Foreskin keratinocyte (primary cell): ENCODE measurements at places on chromosomes 1 and 21. TPM values are rescaled to one million over a fixed set of nuclear protein-coding genes. Genes with fewer than 3 reads are reported as not detected.
A peak's percentile ranks its signal among the peaks of the same experiment; 100 is the strongest.

IBA57 gene
- total RNA-seq: 5.1 and 7.4 TPM in 2 replicates

ANGPTL3 gene
- total RNA-seq: not detected in 2 replicates

CCDC185 gene
- total RNA-seq: not detected in 2 replicates

CYP4A22 gene
- total RNA-seq: not detected in 2 replicates

TMPRSS2 gene
- total RNA-seq: not detected in 2 replicates

PSEN2 gene
- total RNA-seq: 10.2 and 16.5 TPM in 2 replicates

GRCh38 chr1:245322673-245323072, 167.9 kb downstream of the KIF26B start:
- DNase-seq: peak; percentile 52

DNA sequence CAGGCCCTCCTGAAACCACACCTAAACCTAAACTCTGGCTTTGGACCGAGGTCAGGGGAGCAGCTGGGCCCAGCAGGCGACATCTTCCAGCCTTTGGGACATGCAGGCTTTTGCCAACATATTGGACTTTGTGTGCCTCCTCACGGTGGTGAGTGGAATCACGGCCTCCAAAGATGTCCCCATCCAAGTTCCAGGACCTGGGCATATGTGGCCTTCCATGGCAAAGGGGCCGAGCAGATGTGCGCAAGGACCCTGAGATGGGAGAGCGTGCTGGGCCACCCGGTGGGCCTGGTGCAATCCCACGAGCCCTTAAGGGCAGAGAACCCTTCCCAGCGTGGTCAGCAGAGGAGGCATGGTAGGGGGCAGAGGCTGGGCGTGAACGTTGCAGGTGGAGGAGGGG, 160.8 kb upstream of the C1orf174 start:
- no peak for DNase-seq

DNA sequence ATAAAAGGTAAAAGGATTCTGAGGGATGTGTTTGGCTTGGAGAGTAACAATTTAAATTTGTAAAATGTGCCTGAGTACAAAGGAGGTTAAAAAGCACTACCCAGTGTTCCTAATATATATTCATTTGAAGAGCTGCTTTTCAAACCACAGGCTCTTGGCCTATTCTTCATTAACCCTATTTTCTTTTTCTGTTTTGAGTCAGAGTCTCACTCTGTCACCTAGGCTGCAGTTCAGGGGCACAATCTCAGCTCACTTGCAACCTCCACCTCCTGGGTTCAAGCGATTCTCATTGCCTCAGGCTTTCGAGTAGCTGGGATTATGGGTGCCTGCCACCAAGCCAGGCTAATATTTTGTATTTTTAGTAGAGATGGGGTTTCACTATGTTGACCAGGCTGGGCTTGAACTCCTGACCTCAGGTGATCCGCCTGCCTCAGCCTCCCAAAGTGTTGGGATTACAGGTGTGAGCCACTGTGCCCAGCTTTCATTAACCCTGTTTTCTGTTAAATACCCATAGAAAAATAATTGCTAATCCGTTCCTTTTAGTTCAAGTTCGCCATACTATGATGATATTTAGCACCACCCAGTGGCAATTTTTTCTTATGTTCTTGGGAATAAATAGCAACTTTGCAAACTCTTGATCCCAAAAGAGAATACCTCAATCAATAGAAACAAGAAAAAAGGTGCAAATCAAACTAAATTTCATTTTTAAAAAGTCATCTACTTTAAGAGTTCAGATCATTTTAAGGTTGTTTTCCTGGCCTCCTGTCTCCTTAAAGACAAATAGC, 30.5 kb downstream of the ZBTB8OS start:
- DNase-seq: no peak

DNA sequence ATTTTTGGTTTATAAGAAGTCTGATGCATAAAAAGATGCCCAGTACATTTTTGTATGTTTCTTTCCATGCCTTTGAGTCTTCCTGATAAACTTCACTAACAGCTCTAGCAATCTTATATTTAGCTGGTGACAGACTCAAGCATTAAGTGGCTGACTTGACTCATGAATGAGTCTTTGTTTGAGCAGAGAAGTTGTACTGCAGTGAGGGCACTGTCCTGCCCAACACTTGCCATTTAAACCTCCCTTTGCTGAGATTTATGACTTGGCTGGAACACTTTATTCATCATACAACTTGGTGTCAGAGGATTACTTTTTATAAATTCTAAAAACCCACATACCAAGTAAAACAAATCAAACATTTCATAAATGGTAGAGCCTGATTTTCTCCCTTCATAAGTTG, 14.6 kb upstream of the CAMSAP2 start:
- no peak for DNase-seq

- DNase-seq: no peak
These were observed 3.5 kb downstream of the TNFRSF1B start for GRCh38 chr1:12170263-12170671.

- DNase-seq: no peak
These were observed 2.8 kb upstream of the SRRM1 start for GRCh38 chr1:24640288-24640687.
